ENCODE measurements at places on chromosomes 12 and 14.
A peak's percentile ranks its signal among the peaks of the same experiment; 100 is the strongest.

DNA sequence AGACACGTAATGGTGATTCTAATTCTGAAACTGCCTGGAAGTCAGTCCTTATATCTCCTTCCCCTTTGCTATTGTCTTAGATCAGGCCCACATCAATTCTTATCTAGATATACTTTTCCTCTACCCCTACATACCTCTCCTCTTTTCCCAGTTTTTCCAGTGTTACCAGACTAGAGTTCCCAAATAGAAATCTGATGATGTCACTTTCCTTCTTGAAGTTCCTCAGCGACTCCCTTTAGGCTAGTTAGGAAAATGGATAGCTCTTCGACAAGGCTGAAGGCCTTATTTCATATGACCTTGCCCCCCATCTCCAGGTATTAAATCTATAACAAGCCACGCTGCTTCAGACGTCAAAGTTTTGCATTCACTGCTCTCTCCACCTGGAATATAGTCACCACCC, 201.1 kb upstream of the ATP2B1 start:
- DNase-seq = no peak

GRCh38 chr14:49954171-49954631, 61.3 kb downstream of the ARF6 start:
- DNase-seq = no peak

- DNase-seq = no peak
Observed at GRCh38 chr12:34604631-34605509, 582.6 kb downstream of the ALG10 start.

DNA sequence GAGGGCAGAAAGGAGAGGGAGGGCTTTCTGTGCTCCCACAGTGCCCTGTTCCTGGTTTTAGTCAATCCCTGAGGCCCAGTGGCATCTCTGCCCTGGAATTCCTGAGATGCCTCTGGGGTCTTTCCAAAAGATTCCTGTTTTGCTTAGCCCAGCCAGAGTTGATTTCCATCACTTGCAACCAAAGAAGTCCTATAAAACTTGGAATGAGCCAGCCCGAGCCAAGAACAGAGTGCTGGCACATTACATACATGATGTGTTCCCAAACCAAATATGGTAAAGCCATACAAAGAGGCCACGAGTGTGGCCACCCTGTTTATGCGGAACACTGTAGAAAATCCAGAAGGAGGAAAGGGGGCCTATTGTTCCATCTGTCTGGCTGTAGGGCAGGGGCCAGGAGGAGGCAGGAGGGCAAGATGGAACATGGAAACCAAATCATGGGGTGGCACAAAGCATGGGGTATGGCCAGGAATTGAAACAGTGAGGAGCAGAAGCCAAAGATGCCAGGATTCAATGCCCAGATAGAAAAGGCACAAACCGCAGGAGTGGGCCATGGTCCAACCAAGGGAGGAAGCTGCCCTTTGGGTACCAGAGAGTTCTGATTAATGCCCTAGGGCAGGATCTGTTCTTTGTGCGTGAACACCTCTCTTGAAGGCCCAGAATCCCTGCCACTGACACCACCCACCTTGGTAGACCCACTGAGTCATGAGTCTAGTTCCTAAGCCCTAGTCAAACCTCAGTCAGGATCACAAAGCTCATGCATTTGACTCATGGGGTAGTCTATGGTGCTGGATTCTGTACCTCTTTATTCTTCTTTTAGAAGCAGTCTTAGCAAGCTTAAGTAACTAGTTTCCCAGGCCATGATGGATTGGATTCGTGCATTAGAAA, 75.2 kb downstream of the LRRC74A start:
- DNase-seq = no peak

DNA sequence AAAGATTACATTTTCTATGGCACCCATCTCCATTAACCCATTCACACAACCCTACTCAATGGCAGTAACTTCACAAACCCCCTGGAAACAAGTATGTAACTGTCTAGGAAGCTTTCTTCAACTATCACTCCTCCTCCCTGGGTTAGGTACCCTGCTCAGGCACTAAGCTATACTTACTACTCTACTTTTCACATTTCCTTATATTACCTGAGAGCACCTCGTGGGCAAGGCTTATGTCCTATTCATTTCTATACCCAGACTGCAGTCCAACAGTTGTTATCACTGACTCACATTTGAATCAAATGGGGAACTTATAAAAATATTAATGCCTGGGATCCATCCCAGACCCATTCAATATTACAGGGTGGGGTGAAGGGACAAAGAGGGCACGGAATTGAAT, 4.6 kb downstream of the PAWR start:
- no peak for DNase-seq

- no peak for DNase-seq
Observed at GRCh38 chr14:24473211-24473610, 30.6 kb upstream of the SDR39U1 start.

DNA sequence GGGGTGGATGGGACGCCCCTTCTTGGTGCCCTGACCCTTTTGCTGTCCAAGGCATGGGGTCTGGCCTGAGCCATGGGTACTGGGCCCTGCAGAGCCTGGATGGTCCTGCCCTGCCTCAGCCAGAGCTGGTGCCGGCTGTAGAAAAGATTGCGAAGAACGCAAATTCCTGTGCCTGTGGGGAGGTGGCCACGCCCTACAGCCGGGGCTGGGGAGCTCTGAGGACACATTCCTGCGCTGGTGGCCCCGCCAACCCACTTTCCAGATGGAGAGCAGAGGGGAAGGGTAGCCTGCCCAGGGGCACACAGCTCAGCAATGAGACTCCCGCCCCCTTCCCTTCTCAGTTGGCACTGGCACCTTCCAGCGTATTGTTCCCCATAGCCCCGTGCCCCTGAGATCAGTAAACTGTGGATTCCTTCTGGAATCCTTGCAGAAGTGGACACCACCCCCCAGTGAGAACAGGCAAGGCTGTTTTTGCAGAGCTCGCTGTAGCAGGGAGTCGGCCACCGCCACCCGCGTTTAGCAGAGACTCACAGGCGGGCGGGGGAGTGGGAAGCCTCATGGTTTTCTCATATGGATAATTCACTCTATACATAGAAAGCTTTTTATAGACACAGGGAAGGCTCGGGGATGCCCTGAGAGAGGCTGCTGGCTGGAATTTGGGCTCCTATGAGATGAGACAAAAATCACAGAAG, 8.6 kb downstream of the INF2 start:
- DNase-seq = no peak

- DNase-seq = no peak
Observed at GRCh38 chr12:52860102-52860823, 11.5 kb upstream of the KRT78 start.

- DNase-seq = no peak
Observed at GRCh38 chr12:122989225-122989839, 8.9 kb downstream of the ARL6IP4 start.

GRCh38 chr12:94595152-94595551, 55.2 kb downstream of the TMCC3 start:
- no peak for DNase-seq

DNA sequence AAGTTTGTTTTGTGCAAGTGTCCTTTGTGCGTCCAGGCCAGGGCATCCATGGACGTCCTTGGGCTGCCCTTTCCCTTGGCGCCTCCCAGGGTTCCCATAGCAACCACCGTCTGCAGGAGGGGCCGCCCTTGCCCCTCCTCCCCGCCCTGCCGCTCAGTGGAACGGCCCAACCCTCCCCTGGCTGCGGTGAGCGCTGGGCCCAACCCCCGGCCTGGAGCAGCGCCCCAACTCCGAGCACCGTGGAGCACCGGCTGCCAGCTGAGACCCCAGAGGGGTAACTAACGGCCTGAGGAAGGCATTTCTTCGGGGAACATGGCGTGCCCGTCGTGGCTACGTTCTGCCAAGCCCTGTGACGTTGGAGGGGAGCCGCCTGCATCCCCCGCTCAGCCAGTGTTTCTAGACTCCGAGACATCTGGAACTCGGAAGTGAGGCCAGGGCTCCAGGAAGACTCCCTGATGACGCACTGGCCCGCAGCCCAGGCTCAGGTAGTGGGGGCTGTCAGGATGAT, 5.3 kb upstream of the ACACB start:
- peak; percentile 87 for DNase-seq

DNA sequence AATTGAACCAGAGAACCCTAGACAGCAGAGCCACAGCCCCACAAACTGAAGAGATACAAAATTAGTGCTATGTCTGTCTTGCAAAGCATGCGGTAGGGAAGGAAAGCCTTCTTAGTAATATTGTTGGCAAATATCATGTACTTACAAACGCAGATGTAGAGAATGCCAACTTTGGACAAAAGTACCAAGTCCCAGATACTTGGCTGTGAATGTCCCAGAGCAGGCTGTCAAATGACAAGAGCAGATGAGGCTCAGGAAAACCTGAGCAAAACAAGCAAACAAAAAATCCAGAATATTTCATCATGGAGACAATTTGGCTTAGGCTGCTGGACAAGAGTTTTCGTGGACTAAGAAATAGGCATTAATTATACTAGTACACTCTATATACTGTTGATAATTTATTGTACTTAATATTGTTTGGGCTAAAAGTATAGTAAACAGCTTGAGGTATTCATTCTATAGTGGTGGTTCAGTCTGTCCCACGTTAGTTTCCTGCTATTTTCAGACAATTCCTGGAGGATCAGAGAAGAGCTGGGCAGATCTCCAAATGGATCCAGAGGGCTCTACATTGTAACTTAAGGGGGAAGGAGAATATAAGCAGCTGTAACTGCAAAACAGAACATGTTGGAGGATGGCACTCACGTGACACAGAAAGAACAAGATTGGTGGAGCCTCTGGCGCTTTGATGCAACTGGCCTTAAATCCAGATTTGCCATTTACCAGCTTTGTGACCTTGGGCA, 329.8 kb downstream of the ATP23 start:
- DNase-seq = no peak

DNA sequence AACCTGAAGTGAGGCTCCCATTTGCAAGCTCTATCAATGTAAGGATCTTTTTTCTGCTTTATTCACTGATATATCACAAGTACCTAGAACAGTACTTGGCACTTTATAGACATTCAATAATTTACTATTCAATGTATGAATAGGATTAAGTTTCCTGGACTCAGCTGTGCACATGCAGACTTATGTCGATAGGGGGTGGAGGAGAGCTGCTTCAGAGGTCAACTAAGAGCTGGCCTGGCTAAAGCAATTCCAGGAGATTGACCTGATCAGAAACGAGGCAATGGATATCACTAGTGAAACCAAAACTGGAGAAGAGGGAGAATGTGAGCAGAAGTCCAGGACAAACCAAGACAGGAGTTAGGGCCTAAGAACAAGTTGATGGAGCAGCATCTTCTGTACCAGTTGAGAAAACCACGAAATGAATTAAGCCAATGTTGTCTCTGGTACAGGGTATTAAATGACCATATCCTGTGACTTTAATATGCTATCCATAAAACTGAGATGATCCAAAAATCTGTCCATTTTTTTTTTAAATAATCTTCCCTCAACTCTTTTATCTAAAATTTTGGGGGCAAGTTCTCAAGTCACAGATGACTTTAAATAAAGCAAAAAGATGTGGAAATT, 169.2 kb downstream of the PIK3C2G start:
- peak; percentile 60 for DNase-seq

DNA sequence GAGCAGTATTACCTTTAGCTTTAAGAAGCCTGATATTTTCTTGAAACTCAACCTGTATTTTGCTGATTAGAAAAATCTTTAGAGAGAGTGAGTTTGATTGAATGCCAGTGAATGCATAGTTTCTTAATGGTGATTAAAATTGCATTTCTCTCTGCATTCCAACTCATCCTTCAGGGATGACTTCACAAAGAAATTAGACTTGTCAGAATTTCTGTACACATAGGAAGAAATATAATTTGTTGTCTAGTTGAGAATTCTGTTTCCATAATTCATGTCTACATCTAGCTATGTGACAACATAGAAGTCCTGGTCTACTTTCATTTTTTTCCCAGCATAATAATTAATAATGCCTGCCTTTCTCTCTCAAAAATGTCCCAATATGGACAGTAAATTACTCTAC, 136.6 kb downstream of the OTOGL start:
- no peak for DNase-seq

GRCh38 chr12:51181558-51181957, 8.6 kb upstream of the TFCP2 start:
- DNase-seq = no peak

GRCh38 chr14:96653597-96653996, 143.6 kb upstream of the VRK1 start:
- no peak for DNase-seq

DNA sequence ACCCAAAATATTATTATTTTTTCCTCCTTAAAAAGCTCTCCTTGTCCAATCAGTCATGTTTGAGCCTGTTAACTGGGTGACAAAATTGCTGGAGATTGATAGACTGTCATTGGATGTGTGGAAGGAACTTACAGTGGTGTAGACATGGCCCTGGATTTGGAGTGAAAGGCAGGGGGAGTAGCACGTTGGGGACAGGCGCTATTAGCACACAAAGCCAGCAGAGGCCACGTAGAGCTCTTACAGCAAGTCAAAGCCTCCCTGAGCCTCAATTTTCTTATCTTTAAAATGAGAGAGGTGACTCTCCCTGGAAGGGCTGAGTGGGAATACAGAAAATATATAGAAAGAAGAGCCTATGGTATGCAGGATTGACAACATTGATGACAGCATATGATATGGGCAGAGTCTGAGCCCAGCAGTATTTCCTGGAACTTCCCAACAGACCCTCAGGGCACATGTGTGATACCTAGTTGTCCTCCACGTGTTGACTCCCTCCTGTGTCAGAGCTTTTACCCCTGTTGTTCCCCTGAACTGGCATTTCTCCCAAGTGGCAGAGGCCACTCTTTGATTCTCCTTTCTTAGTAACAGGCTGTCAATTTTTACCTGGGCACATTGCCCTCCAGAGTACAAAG, 504.9 kb downstream of the VRK1 start:
- no peak for DNase-seq

- no peak for DNase-seq
Observed at GRCh38 chr12:69904777-69905176, 79.8 kb downstream of the MYRFL start.

GRCh38 chr14:46063872-46064271, 587.7 kb downstream of the RPL10L start:
- no peak for DNase-seq

DNA sequence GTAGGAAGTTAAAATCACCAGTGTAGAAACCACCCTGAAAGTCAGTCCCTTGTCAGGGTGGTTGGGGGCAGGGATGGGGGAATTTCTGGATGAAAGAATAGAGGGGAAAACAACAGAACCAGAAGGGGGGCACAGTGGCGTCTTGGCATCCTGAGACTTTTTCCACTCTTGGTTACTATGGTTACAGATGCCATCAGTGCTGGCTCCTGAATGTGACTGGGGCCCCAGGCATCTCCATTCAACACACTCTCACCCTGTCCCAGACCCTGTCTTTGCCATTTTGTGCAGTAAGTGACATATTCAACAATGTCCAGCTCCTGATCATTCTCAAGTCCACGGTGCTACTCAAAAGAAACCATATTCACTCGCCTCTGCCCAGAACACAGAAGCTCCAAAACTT, 11.3 kb downstream of the KCNK10 start:
- no peak for DNase-seq

GRCh38 chr12:130879212-130879686, 7.4 kb downstream of the RAN start:
- DNase-seq = no peak

DNA sequence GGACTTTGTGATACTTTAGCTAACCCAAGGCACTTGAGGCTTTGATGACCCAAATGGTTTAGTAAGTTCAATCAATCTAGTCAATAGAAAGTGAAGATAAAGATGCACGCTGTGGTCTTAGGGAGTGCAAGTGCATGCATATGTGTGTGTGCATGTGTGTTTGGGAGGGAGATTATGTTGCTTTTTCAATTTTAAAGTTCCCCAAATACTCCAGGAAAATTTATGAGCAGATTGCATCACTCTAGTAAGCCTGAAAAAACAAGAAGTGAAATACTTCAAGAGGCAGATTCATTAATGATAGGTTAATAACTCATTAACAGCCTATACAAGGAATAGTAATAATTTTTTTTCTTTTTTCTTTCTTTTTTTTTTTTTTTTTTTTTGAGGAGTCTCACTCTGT, 12.4 kb upstream of the SIX1 start:
- no peak for DNase-seq

- DNase-seq = no peak
Observed at GRCh38 chr12:116404247-116404646, 126.8 kb upstream of the MED13L start.

Data from WTC11 (cell line).